Activated T-cell treated with anti-CD3 and anti-CD28 coated beads, Interleukin-2, amount 50 U/mL, for 48 hours (primary cell): ENCODE measurements at places on chromosomes 6 and 20.

DNA sequence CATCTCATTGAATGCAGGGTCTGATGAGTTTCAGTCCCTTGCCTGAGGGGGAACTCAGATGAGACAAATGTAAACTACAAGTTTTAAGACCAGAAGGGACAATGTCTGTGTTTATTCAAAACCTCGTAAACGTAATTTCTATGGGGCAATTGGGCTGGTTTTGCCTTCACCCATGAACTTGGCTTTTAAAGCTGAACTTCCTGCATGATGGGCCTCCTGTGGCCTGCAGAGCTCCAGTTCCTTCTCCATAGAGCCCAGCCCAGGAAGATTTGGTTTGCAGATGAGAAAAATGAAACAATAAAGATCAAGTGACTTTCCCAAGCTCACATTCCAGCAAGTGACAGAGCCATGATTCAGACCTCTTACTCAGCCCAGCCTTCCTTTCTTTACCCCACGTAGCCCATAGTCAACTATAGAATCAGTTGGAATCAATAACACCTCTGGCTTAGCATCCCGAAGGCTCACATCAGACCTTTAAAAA, 612.3 kb downstream of the UTRN start:
- DNase-seq: no peak

DNA sequence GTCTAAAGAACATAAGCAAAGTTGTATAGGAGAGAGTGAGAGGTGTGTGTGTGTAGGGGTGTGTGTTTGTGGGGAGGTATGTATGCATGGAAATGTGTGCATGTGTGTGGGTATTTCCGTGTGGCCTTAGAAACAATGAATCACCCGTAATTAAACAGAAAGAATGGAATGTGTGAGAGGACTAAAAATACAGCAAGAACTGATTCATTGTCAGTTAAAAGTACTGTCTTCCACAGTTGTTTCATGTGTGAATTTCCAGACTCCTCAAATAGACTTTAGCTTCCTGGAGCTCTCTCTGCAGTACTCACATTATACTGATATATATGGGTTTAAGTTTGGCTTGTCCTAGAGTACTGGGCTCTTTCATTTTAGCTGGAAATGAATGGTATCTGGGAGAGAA, 145.7 kb downstream of the RIMS1 start:
- DNase-seq: no peak

GRCh38 chr6:99879431-99879830, 114.6 kb downstream of the MCHR2 start:
- DNase-seq: no peak

DNA sequence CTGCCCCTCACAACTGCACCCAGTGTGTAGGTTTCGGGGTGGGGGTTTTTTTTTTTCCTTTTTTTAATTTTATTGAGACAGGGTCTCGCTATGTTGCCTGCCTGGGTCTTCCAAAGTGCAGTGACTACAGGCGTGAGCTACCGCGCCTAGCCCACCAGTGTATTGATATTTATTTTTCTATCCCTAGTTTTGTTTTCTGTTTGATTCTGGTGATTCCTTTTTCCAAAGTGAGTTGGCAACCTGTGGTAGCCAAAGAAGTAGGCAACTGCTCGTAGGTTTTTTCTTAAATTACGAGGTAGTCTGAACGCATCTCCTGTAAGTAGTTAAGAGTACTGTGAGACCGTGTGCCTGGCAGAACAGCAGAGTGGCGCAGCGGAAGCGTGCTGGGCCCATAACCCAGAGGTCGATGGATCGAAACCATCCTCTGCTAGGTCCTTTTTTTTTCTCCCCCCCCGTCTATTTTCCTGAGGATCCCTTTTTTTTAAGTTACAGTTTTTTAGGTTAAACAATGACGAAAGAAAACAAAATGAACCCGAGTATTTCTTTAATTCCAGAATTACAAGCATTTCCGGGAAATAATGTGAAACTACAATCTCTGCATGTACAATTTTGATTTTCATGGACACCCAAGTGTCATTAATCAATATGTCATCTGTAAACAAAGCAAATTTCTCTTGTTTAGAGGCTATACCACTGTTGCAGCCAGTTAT, 78.7 kb upstream of the BTN3A2 start:
- DNase-seq: peak; percentile 87

DNA sequence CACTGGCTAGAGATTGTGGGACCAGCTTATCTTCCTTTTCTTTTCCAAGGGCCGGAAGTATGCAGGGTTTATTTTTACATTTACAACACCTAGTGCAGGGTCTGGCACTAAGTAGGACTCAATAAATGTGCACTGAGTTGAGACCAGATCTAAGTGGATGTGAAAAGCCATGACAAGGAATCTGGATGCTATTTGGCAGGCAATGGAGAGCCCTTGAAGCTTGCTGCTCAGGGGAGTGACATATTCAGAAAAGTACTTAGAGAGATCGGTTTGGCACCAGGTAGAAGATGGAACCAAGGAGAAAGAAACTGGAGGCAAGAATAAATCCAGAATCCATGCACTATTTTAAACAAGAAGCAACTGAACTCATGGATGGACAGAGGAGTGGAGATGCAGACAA, 815.8 kb downstream of the MAFB start:
- no peak for DNase-seq

DNA sequence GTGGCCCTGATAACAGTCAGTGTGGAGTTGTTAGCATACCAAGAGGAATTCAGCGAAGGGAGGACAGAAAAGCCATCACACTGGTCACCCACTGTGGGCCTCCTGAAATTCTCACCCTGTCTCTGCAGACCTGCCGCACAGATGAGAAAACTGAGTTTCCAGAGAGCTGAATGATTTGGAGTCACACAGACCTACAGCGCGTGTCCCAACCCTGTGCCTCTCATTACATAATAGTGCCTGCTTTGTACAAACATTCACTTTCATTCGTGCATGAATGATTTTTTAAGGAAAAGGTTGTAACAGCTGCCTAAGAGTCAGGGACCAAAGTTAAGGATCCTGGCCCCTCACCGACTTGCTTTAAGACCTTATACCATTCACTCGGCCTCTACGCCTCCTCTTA, 62.7 kb downstream of the THBS2 start:
- DNase-seq: no peak

DNA sequence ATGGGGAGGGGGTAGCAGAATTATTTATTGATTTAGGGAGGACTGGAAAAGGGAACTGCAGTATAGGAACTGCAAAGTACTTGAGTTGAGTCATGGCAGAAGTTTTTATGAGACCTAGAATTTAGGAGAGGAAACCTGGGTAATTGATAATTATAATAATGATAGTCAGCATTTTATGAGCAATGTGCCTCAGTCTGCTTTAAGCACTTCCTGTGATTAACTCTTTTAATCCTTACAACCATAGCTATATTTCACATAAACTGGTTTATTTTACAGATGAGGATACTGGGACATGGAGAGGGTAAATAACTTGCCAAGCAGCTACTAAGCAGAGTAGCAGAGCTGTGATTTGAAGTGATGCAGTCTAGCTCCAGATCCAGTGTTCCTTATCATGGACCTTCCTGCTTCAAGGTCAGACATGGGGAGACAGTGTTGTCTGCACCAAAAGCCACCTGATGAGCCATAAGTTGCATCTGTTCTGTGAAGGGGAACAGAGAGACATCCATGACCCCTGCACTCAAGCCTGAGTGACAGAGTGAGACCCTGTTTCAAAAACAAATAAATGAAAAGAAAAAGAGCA, 13.6 kb downstream of the LRRC1 start:
- DNase-seq: no peak

GRCh38 chr6:170473301-170473717, 79.8 kb downstream of the PSMB1 start:
- no peak for DNase-seq

- DNase-seq: no peak
These were observed 22.9 kb downstream of the OR2B2 start for GRCh38 chr6:27889275-27889627.

DNA sequence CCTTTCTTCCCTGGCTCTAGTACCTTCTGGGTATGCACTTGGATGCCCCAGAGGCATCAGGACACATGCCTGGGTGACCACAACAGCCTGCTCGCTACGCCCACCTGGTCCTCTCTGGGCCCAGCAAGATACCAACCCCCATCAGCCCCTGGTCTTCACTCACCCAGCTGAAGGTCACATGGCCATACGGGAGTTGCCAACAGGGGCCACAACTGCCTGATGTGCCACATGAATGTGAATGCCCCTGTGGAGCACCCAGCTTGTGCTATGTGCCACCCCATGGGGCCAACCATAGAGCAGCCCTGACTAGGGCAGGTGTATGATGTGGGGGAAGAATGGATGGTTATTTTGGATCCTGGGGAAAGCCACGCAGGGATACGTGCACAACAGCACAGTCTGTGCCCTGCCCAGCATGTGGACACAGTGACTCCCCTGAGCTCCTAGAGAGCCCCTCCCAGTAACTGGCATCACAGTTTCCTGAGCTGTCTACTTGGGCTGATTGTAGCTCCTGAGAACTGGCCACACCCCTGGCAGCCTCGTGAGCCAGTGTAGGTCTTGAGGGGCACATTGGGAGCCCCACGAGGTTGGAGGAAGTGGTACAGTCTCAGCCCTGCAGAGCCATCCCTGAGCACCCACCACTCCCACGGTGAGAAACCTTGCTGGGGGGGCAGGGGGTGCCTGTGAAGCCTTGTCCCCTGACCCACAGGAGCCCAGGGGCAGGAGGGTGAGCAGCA, 10.5 kb upstream of the PCMTD2 start:
- no peak for DNase-seq

- DNase-seq: no peak
These were observed 119.9 kb upstream of the CST7 start for GRCh38 chr20:24828992-24829648.

DNA sequence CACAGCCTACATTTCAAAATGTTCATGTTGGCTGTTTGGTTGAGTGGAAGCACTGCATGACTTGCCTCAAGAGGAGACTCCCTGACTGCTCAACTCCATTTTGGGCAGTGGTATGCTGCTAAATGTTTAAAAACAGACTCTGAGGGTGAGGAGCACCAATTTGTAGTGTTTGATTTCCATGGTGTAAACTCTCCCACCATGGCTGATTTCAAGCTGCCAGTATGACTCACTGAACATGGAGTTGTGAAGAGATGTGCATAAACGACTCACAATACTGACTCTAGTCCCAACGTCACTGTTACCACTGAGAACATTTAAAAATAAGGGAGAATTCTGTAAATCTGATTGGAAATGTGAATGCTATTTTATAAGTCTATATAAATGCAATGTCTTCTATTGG, 70.4 kb downstream of the BACH2 start:
- DNase-seq: no peak

GRCh38 chr6:6697620-6698019, 109.1 kb downstream of the LY86 start:
- no peak for DNase-seq

DNA sequence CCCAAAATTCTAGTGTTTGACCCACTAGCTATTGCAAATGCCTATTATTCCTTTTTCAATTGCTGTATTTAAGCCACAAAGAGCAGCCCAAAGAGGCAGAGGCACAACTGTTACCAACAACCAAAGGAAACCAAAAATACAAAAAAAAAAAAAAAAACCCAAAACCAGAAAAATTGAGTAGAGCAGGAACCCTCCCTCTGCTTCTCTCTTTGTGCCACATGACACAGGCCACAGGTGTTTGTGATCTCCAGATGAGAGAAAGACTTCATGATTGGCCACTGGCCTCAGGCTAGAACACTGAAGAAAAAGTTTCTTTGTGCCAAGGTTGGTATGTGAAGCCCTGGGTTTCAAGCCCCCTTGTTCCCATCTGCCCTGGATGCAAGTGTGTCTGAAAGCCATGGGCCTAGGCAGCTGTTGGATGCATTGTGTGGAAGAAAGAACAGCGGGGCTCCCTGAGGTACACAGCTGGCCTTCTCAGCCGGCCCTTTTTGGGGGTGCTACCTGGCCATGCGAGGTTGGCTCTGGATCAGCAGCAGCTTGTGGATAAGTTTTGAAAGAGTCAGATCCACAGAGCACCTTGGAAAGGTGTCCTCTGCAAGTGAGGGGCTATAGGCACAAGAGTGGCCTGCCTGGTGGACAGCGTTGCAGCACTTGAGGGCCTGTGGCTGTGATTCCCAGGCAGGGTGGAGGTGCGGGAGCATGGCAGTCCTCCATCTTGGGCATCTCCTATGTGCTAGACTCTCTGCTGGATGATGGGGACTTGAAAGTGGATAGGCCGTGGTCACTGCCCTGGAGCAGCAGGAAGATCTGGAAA, 204.5 kb downstream of the ZDHHC14 start:
- no peak for DNase-seq

DNA sequence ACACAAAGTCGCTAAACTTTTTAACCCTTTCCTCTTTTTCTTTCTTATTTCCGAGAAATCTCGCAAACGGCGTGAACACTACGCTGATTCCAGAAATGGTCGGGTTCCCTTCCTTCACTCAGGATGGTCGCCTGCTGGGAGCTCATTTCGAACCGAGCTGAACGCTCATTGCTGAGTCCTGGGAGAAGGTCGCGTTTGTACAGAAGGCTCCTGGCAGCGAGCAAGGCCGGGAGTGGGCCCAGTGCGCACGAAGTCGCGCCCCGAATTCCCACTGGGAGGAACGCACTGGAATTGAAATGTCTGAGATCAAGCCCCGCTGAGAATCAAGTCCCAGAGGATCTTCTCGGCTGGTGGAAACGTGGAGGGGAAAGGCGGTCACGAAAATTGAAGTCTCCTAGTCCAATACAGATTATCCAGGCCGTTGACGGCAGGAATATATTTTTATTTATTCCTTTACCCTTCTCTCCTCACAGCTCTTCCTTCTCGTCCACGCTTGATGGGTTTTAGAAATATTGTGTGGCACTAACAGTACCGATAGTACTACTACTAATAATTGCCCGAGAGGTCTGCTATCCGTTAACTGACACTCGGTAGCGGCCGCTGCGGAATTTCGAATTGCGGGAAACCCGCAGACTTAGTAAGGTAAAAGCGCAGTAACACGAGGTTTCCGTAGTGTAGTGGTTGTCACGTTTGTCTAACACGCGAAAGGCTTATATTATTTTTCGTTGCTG, 207.2 kb upstream of the ZNF184 start:
- DNase-seq: no peak

DNA sequence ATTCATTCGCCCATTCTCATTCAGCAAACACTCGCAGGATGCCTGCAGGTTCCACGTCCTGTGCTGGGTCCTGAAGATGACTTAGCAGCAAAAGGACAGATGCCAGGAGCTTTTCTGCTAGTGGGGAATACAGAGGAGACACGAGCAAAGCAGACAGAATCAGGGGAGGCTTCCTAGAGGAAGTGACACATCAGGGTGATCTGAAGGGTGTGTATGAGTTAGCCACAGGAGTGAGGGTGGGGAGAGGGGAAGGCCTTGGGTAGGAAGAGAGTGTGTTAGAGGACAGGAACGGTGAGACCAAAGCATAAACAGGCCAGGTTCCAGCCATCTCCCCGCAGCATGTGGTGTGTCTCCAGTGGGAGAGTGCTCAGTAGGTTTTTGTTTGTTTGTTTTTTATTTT, 73.4 kb upstream of the GTSF1L start:
- no peak for DNase-seq

GRCh38 chr6:15872241-15873103, 209.6 kb upstream of the DTNBP1 start:
- no peak for DNase-seq
